ENCODE measurements at places on chromosomes 12 and 14.
A peak's percentile ranks its signal among the peaks of the same experiment; 100 is the strongest.

DNA sequence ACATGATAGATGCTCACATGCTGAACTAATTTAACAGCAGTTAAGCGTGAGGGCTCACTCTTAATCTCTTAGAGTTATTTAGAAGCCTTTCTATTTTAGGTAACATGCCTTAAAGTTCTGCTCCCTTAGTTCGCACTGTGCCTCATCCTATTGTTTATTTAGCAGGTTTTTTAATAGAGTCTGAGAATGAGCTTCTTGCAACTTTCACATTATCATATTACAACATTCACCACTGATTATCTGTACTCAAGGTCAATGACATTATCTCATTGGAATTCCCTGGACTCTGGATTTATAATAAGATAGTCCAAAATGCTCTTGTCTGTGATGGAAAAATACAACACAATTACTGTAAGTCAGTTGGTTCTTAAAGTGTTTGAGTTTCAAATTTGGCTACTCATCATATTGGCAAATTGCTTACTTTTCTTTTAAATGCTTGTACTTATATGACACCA, 183.6 kb upstream of the SLC38A2 start:
- peaks cover 20% of the 10 kb centered on the region for H3K4me1 ChIP-seq
- H3K36me3 ChIP-seq: peaks cover 12% of the 10 kb centered on the region
- no peaks in the 10 kb centered on the region for H3K27me3 ChIP-seq
- no peak overlapping the region for H3K4me3 ChIP-seq

- peaks cover 42% of the 10 kb centered on the region for H3K36me3 ChIP-seq
- H3K27me3 ChIP-seq: no peaks in the 10 kb centered on the region
- peak overlapping the region; percentile 38 for H3K27ac ChIP-seq
- H3K4me3 ChIP-seq: peak overlapping the region; percentile 46
These were observed 8.3 kb downstream of the TNFRSF1A start for GRCh38 chr12:6333566-6333965.

- no peak overlapping the region for H3K27ac ChIP-seq
- H3K4me3 ChIP-seq: no peak overlapping the region
- no peaks in the 10 kb centered on the region for H3K27me3 ChIP-seq
- DNase-seq: no peak
- H3K36me3 ChIP-seq: peaks cover 49% of the 10 kb centered on the region
- H3K4me1 ChIP-seq: peaks cover 52% of the 10 kb centered on the region
These were observed 5.4 kb downstream of the CHURC1 start for GRCh38 chr14:64919618-64920017.

- H3K36me3 ChIP-seq: peaks cover 28% of the 10 kb centered on the region
- H3K4me3 ChIP-seq: no peak overlapping the region
- peaks cover 9% of the 10 kb centered on the region for H3K4me1 ChIP-seq
- H3K27me3 ChIP-seq: no peaks in the 10 kb centered on the region
- no peak for DNase-seq
These were observed 40.6 kb upstream of the LRTM2 start for GRCh38 chr12:1779783-1780182.

DNA sequence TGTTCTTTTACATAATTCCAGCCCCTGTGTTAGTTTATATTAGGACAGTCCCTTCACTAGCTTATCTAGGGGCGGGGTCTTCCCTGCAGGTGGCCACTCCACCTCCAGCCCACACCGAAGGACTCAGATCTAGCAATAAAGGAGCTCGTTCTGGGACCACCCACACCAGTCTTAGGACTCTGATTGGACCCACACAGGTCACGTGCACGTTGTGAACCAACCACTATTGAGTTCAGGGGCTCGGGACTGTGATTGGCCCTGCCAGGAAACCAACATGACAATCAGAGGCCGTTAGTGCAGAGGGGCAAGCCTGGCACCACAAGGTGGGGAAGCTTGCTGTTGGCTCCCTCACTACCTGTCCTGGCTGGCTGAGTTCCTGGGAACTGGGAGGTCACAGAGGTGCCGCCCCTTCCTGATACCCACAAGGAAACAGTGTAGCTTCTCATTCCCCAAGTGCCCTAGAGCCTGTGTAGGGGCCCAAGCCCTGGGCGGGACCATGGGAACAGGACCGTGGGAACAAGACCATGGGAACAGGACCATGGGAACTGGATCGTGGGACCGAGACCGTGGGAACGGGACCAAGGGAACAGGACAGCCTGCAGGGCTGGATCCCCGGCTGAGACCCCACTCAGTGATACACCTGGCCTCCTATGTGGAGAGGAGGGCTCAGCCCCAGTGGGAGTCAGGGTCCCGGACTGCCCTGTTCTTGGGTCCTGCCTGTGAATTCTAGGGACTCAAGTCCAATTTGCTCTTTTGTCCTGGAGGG, 297.8 kb downstream of the ADGRD1 start:
- no peak overlapping the region for H3K4me3 ChIP-seq
- no peaks in the 10 kb centered on the region for H3K4me1 ChIP-seq

DNA sequence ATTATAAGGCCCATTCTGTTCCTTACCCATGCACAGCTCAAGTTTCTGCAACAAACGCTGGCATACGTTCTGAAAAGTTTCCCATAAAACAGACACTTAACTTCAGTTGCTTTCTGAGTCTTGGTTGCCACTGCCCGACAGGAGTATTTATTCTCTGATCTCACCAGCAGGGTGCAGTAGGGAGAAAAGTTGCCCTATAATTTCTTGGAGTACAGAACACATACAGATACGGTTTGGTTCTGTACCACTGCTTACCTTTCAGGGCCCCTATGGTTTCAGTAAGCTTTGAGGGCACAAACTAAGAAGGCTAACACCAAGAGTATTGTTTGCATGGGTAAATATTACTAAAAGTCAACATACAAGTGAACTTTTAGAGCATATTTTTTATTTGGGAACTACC, 77.9 kb downstream of the SPATA7 start:
- H3K27ac ChIP-seq: no peak overlapping the region
- H3K4me3 ChIP-seq: no peak overlapping the region
- H3K27me3 ChIP-seq: no peaks in the 10 kb centered on the region
- H3K4me1 ChIP-seq: no peaks in the 10 kb centered on the region

DNA sequence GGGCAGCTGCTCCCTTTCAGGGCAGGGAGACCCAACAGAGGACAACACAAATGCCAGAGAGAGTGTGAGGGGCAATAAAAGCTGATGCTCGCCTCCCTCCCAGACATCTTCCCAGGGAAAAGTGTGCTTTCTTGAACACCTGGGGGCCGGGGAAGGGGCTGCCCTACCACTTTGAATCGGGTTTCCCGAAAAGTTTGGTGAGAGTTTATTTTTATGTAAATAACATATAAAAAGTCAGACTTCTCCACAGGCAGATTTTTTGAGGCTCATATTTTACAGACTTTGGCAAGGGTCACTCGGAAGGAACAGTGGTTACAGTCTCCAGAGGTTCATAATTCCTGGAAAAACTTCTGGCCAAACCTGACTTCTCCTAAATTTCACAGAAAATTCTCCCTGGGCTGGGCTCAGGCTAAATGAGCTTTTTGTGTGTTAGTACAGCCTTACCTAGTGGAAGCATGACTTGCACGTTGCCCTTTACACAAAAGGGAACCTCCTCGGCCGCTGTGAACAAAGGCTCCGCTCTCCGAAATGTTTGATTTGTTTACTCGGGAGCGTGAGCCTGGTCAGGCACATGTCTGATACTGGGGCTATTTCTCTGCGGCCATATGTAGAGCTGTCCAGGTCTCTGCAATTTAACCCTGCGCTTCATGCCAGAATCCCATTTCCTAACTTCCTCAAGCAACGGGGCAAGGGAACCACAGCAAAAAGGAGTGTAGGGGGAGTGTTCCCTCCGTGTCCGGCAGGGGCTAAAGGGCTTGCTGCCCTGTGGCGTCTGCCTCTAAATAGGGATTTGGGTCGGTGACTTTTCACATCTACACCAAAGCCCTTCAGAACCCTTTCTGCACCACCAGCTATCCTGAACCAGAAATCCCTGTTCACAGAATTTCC, 3.4 kb downstream of the RTL1 start:
- DNase-seq: no peak
- H3K36me3 ChIP-seq: no peaks in the 10 kb centered on the region
- no peaks in the 10 kb centered on the region for H3K4me1 ChIP-seq
- peaks cover 47% of the 10 kb centered on the region for H3K27me3 ChIP-seq
- no peak overlapping the region for H3K27ac ChIP-seq

- H3K36me3 ChIP-seq: peaks cover 52% of the 10 kb centered on the region
- DNase-seq: no peak
- H3K4me3 ChIP-seq: no peak overlapping the region
- peaks cover 41% of the 10 kb centered on the region for H3K4me1 ChIP-seq
These were observed 9.3 kb downstream of the SYNE3 start for GRCh38 chr14:95507174-95507573.

DNA sequence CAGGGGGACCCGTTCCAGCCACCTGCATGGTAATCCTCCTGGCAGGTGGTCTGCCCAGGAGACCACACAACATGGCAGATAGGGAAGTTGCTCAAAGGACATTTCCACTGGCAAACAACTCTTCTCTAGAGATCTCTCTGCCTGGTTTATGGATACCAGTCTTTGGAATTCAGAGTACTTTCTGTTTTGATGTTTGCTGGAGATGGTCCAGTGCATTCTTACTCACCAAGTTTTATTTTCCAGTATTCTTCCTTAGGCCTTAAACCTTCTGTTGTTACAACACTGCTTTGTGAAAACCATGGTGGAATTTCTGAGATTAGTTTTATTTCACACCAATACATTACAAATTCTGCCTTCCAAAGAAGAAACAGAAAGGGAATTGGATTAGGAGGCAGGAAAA, 428.3 kb downstream of the FUT8 start:
- H3K27ac ChIP-seq: no peak overlapping the region
- H3K27me3 ChIP-seq: no peaks in the 10 kb centered on the region
- peaks cover 67% of the 10 kb centered on the region for H3K4me1 ChIP-seq
- DNase-seq: no peak
- peaks cover 17% of the 10 kb centered on the region for H3K36me3 ChIP-seq
- H3K4me3 ChIP-seq: no peak overlapping the region

- H3K4me1 ChIP-seq: no peaks in the 10 kb centered on the region
- H3K36me3 ChIP-seq: no peaks in the 10 kb centered on the region
- no peak overlapping the region for H3K27ac ChIP-seq
These were observed 145.1 kb upstream of the DIO2 start for GRCh38 chr14:80356413-80356812.
